NCI-H2107 (cell line): ENCODE measurements at places on chromosomes 16 and 17.
A peak's percentile ranks its signal among the peaks of the same experiment; 100 is the strongest.

GRCh38 chr17:48038687-48039086 lies 1.1 kb upstream of the COPZ2 start:
- no peak for DNase-seq

- DNase-seq, result no peak
Observed at GRCh38 chr16:379961-380761, 1.6 kb downstream of the PGAP6 start.

DNA sequence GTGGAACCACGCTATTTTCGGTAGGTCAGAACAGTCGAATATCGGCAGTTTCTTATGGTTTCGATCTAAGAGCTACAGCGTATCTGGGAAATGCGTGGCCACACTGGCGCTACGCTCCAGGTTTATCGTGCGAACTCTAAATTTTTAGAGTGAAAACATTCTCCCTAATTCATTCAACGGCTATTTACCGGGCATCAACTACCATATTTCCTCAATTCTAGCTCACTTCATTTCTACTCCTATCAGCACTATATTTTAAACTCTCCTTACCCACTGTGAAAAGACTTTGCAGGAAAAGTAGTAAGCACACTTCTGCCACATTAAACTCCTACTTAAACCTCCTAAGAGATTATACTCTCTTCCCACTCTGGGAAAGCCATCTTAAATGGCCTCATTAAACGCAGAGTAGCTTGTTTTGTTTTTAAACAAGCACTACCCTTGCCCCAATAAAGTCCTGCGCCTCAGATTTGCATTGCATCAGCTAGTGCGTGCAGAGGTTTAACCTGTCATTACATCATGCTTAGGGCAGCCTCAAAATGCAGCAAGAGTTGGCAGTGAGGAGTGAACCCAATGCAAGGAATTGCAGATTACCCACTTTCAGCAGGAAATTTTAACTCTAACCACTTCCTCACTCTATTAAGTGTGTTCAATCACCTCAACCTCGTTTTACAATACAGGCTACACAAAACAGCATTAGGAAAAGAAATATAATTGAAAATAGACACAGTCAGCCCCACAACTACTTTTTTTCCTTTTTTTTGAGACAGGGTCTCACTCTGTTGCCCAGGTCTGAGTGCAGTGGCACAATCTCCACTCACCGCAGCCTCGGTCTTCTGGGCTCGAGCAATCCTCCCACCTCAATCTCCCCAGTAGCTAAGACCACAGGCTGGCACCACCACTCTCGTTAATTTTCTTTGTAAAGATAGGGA lies 18.8 kb downstream of the SIAH1 start:
- DNase-seq, result peak; percentile 18

GRCh38 chr17:76585649-76586593 lies at the start of gene ST6GALNAC2:
ST6GALNAC2 (minus strand) TSS chr17:76585860; CDS start chr17:76585808, 52 bp downstream.
- no peak for DNase-seq

- DNase-seq, result no peak
Observed at GRCh38 chr17:19012171-19013080, 7.9 kb upstream of the FAM83G start.

DNA sequence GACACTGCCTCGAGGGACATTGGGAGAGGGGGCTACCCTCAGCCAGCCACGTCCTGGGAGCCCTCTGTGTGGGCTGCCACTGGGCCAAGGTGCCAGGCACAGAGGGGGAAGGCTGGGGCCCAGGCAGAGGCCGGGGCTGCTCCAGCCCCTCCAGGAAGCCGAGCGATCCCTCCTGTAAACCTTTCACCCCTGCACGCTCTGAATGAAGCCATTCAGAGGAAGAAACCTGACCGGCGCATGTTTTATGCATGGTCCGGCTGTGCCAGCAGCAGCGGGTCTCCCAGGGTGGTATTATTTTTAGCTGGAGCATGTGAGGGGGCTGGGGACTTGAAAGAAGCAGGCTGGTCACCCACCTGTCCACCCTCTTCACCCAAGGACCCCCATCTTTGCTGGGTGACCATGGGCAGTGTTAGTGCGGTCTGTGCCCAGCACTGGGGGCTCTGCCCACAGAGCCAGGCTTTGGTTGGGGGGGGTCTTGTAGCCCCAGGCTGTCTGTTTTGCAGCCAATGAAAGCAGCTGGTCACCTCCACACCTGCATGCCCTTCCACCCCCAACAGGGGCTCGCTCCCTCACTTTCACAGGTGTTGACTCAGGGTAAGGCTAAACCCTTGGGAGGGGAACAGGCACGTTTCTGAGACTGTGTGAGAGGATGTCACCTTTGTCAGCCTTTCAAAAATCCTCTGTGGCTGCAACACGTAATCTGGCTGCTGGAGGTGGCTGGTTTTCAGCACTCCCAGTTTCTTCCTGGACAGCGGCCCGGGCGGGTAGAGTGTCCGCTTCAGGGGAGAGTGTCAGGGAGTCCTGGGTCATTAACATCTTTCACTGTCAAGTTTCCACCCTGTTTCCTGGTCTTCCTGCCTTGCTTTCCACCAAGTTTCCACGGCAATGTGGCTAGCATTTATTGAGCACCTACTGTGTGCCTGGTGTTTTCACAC lies 77.1 kb upstream of the BRD7 start:
- no peak for DNase-seq

DNA sequence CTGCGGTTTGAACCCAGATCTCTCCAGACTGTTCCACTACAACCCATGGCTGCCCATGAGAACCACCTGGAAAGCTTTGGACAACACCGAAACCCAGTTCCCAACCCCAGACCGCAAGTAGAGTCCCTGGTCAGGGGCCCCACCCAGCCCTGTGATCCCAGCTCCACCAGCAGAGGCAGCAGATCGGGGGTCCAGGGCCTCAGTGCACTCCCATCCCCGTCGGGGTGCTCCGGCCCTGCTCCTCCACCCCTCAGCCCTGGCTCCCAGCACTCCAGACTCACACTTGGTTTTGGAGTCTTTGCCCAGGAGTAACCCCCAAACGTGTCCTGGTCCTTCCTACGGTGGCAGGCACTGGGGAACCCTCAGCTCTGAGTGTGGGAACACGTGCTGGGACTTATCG lies 20.7 kb upstream of the OSGIN1 start:
- DNase-seq, result no peak

- DNase-seq, result no peak
Observed at GRCh38 chr16:80541306-80541694, 507 bp downstream of the DYNLRB2 start.

DNA sequence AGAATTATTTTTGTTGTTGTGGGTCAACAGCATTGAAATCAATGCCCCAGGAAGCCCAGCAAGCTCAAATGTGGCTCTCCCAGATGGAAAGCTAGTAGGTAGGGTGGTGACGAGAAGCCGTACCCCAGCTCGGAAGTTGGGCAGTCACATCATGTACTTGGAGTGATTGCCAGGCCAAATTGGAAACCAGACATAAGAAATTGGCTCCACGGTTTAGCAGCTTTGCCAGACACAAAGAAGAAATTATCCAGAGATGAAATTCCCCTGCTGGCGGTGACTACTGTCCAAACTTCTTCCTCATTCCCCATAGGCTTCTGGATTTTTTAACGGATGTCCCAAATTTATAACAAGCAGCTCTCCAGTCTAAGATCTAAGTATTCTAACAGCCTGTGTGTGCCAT lies 95.9 kb downstream of the OR1D5 start:
- DNase-seq, result no peak

- DNase-seq, result no peak
Observed at GRCh38 chr16:62870554-62870953, 834.3 kb upstream of the CDH8 start.

DNA sequence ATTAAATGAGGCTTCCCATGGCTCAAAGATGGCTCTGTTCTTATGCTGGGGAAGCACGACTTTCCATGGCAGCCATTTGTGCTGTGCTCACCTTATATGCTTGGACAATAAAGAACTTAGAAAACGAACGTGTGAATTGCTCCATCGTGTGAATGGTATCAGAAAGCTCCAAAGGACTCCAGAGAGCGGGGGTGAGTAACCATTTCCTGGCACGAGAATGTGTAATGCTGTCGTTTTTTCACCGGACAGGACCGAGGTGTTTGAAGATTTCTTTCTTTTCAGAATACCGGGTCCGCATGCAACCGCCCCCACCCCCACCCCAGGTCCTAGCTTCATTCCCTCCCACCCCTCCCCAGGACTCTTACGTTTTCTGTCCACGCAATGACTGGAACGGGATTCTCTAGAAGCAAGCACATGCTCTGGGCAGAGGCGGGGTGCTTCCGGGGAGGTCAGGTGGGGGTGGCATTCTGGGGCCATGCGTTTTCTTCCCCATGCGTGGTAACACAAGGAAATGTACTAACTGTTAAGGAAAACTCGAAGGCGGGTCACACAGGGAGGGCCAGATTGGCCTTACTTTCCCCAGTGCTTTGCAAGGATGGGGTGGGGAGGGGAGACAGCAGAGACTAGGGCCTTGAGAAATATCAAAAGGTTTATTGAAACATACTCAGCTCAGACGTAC lies 26.2 kb downstream of the GPRC5B start:
- no peak for DNase-seq

GRCh38 chr17:27666831-27667560 lies 36.0 kb downstream of the LGALS9 start:
- DNase-seq, result no peak

DNA sequence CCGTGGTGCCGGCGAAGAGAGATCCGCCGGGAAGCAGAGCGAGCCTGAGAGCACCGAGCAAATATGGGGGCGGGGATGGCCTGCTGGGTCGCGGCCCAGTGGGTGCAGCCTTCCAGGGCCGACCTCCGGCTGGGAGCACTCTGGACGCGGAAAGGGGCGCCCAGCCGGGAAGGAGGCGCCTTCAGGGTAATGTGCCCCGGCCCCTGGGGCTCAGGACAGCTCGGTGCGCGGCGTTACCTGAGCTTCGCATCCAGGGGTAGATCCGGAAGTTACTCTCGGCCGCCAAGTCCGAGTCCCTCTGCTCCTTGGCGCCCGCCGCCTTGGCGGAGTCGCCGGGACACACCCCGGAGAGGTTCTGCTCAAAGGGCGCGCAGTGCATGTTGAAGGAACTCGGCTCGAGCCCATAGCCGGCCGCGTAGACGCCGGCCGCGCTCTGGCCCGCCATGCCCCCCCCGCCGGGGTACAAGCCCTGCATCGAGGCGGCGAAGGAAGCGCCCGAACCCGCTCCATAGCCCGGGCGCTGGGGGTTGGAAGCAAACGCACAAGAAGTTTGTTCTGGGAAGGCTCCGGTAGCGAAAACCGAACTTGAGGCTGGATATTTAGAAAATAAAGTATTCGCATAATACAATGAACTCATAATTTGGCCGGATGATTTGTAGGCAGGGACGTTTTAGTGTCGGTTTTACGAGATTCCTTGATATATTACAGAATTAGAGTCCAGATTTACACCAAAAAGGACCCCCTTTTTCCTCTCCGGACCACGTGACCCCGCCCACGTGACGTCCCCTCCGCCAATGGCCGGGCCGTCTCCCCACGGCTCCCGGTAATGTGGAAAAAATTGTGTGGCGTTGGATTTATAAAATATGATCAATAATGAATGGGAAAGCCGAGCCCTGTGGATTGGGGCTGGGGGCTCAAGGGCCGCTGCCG lies at the start of gene HOXB7:
HOXB7 (minus strand) TSS at position 736 of the 930 bp plus-strand sequence; CDS start at position 637, 99 bp downstream.
- peak; percentile 75 for DNase-seq

- DNase-seq, result no peak
Observed at GRCh38 chr16:85873153-85873552, 25.8 kb upstream of the IRF8 start.

GRCh38 chr17:72719578-72720493 lies 372.7 kb downstream of the SLC39A11 start:
- no peak for DNase-seq

DNA sequence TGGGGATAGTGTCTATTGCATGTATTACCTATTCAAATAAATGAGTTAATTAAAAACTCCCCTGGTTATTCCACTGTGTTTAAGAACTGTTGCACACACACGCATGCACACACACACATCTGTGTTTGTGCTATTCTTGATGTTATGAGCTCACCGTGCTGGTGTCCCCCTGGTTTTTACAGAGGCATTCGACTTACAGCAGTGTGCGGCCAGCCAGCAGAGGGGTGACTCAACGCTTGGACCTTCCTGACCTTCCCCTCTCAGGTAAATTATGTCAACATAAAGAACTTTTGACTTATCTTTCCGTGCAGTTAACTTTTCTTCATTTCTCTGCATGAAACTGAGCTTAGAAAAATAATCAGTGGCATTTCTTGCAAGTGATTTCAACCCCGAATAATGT lies 214.0 kb downstream of the LGALS9B start:
- no peak for DNase-seq

- DNase-seq, result no peak
Observed at GRCh38 chr16:81409016-81409556, 35.5 kb upstream of the CMIP start.

DNA sequence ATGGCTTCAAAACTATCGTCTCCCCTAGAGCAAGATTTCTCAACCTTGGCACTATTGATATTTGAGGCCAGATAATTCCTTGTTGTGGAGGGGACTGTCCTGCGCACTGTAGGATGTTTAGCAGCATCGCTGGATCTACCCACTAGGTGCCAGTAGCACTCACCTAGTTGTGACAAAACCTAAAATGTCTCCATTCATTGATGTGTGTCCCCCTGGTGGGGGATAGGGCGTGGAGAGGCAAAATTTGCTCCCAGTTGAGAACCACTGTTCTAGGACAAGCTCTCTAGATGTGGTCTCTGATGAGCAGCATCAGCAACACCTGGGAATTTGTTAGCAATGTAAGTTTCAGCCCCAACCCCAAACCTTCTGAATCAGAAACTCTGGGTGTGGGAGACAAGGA lies 259.0 kb downstream of the XYLT1 start:
- no peak for DNase-seq

DNA sequence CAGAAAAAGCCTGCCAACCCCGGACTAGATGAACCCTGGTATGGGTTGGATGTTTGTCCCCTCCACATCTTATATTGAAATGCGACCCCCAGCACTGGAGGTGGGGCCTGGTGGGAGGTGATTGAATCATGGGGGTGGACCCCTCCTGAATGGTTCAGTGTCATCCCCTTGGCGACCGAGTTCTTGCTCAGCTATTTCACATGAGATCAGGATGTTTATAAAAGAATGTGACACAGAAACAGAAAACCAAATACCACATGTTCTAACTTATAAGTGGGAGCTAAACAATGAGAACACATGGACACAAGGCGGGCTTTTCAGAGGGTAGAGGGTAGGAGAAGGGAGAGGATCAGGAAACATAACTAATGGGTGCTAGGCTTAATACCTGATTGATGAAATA lies 576.0 kb upstream of the HSBP1 start:
- DNase-seq, result no peak
